ENCODE measurements at places on chromosomes 11 and 22.

DNA sequence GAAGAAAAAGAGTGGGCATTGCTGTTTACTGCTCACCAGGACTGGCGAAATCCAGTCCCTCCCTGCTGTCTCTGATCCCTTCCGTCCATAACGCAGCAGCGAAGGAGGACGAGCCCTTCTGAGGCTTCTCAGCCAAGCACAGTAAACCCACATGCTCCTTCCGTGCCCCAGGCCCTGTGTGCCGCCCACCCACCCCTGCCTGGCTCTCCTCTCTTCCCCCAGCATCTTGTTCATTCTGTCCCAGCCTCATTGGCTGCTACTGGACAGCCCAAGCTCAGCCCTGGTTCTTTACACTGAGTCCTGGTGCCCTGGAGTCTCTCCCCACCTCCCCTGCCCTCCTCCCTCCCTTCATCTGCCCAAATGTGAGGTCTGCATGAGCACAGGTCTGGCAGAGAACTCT, 559.7 kb downstream of the BRD1 start:
- DNase-seq = no peak

GRCh38 chr11:130085671-130086290, 16.1 kb downstream of the APLP2 start:
- DNase-seq = no peak

DNA sequence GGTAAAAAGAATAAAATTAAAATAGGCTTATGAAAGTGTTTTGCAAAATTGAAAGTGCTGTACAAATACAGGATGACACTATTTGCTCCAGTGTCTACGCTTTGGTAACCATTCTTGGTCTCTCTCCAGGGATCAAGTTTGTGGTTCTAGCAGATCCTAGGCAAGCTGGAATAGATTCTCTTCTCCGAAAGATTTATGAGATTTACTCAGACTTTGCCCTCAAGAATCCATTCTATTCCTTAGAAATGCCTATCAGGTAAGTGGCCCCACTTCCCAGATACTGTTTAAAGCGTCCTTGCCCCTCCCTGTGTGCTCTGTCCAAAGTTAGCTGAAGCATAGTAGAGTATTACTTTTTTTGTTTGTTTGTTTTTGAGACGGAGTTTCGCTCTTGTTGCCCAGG, 3.1 kb downstream of the TRAPPC4 start:
- DNase-seq = no peak

- no peak for DNase-seq
These were observed 5.6 kb downstream of the TUB start for GRCh38 chr11:8086571-8086970.

GRCh38 chr22:37464181-37464580, 22.0 kb downstream of the MFNG start:
- DNase-seq = no peak

GRCh38 chr11:39365809-39366436, 2093.5 kb downstream of the LRRC4C start:
- DNase-seq = no peak

DNA sequence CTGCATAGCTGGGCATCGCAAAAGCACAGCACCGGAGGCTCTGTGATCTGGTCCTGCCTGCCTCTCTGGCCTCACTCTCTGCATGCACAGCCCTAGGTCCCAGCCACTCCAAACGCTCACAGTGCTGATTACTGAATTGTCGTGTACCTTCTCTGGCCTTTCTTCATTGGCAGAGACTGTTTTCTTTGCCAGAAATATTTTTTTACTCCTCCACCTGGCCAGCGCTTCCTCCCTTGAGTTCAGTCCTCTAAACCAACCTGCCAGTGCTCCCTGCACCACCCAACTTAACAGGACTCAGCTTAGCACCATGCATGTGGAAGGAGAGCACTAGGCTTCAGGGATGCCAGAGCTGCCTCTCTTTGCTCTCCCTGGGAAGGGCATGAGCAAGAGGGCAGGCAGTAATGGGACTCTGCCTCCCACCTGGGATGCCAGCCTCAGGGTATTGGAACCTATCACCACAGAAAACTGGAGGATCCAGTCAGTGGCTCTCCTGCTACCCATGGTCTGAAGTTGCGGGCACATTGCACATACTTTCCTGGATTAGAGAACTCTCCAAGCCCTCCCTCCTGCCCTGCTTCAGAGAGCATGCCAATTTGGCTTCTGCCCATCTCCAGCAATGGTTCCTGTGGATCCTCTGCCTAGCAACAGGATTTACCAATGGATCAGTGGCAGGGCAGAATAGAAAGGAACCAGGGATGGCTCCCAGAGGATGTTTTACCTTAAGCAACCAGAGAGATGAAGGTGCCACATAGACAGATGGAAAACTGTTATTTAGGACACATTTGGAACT, 37.0 kb upstream of the GNAZ start:
- DNase-seq = no peak

- peak; percentile 14 for DNase-seq
These were observed 33.0 kb downstream of the SERGEF start for GRCh38 chr11:17979770-17980371.

GRCh38 chr11:92663539-92663938, 305.9 kb upstream of the MTNR1B start:
- DNase-seq = no peak

DNA sequence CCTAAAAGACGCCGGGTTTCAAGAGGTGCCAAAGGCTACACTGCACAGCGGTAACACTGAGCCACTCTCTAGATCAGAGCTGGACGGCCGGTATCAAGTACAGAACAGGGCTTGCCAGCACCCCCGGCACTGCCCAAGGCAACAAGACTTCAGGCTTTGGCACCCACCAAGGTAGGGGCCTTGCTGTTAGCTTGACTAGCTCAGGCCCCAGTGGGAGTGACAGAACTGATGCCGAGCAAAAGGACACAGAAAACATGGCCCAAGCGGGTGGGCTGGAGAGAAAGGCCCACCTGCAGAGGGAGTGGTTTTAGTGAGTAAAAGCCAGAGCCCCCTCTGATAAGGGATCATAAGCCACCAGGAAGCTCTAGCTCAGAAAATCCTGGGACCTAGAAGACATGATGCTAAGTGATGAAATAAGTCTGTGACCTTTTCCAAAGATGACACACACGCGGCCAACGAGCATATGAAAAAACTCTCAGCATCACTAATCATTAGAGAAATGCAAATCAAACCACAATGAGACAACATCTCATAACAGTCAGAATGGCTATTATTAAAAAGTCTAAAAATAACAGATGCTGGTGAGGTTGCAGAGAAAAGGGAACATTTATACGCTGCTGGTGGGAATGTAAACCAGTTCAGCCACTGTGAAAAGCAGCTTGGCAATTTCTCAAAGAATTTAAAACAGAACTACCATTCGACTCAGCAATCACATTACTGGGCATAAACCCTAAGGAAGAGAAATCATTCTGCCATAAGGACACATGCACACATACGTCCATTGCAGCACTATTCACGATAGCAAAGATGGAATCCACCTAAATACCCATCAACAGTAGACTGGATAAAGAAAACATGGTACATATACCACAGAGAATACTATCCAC, 12.9 kb downstream of the EHD1 start:
- DNase-seq = no peak

- DNase-seq = no peak
These were observed 439.0 kb upstream of the CCDC90B start for GRCh38 chr11:83725269-83725560.

DNA sequence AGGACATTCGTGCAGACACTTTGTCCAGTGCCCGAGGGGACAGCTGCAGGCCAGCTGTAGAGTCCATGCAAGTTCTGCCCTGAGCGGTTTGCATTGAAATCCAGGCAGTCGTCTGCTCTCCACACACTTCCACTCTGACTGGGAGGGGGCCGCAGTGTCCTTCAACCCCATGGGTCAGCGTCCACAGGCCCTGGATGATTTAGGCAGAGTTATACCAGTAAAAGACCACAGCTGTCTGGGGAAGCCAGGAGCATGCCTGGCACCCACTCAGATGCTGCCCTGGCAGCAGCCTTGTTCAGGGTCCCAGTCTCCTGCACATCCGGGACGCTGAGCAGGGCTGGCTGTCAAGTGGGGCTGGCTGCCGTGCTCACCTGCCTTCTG, 26.5 kb downstream of the KRTAP5-5 start:
- no peak for DNase-seq

- no peak for DNase-seq
These were observed 88.1 kb upstream of the NARS2 start for GRCh38 chr11:78662811-78663210.

- DNase-seq = no peak
These were observed 13.8 kb downstream of the NCAM1 start for GRCh38 chr11:112975051-112975450.

DNA sequence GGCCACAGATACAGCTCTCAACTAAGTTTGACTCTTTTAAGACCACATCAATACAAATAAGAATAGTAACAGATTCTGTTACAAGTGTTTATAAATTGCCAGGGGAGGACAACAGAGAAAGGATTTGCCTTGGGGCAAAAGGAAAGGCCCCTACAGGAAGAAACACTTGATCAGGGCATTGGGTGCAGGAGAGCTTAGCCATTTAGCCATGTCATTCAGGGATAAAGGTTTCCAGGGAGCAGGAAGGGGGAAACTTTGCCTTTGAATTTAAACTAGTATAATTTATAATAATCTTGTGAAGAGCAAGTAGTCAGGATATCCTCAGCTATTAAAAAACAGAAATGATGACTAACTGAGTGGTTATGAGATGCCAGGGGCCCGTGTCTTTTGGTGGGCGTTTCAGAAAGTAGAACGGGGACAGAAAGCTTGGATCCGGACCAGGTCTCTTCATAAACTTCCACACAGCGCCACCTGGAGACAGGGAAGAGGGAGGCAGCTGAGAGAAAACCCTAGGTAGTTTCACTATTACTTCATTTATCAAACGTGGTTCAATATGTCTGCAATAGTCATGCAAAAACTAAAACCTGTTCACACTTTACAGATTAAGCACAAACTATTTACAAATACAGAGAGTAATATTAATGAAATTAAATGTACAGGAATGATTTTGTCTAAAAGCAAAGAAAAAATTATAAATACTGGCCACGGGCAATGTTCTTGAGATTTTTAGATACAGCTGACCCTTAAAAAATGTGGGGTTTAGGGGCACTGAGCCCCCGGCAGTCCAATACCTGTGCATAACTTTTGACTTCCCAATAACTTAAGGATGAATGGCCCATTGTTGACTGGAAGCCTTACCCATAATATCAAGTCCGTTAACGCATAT, 11.0 kb upstream of the SLC5A4 start:
- DNase-seq = peak; percentile 41

GRCh38 chr11:95282291-95282751, 51.3 kb upstream of the SESN3 start:
- no peak for DNase-seq

- DNase-seq = no peak
These were observed 2.6 kb downstream of the NDUFV1 start for GRCh38 chr11:67609316-67609715.

GRCh38 chr11:69525516-69526452, 44.3 kb downstream of the LINC01488 start:
- DNase-seq = no peak

- no peak for DNase-seq
These were observed 105.0 kb upstream of the RAG2 start for GRCh38 chr11:36703055-36703404.

DNA sequence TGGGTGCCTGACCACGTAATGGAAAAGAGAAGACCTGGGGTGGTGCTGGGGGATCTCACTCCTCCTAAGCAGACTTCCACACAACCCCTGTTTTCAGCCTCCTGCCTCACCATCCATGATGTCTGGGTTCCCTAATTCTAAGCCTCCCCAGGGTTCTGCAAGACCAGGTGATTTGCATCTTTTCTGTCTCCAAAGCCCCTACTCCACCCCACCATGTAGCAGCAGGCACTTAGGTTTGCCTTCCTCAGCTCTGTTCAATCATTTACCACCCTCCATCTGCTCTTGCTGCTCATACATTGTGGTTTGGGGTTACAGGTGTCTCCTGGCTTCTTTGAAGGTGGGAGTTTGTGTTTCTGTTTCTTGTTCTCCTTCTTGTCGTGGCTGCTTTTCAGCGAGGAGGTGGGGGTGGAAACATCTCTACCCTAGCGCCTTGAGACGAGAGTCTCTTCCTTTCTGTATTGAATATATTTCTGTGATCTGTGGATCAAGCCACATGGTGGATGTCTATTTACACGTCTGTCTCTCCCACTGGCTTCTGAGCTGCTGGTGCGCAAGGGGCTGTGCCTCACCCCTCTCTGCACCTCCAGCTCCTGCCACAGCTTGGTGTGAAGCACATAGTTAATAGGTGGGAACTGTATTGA, 6.6 kb upstream of the SSTR3 start:
- DNase-seq = no peak

DNA sequence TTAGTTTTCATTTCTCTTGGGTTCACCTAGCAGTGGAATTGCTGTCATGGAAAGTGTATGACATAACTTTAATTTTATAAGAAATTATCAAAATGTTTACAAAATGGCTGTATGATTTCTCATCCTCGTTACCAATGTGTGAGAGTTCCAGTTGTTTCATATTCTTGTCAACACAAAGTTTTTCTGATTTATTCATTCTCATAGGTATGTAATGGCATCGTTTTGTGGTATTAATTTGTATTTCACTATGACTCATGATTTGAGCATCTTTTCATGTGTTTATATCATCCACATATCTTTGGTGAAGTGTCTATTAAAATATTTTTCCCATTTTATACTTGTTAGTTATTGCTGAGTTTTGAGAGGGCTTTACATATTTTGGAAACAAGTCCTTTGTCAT, 5.5 kb downstream of the FAM111B start:
- no peak for DNase-seq

- DNase-seq = no peak
These were observed 1031.2 kb downstream of the BRD1 start for GRCh38 chr22:48796310-48797015.

DNA sequence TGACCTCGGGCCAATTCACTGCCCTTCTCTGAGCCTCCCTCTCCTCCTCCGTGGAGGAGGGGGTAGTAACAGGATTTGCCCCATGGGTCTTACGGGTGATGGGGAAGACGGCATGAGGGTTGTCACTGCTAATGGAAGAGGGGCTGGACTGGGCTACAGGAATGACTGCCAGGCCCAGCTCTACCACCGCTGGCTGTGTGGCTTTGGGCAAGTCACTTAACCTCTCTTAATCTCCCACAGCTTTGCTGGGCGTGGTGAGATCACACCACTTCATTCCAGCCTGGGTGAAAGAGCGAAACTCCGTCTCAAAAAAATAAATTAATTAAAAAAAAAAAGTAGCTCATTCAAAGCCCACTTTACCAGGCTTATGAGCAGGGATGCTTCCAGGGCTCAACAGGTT, 2.8 kb downstream of the SYT12 start:
- no peak for DNase-seq

- no peak for DNase-seq
These were observed 10.3 kb downstream of the PARVG start for GRCh38 chr22:44191036-44191454.

GRCh38 chr11:11901929-11902328, 60.2 kb downstream of the USP47 start:
- DNase-seq = no peak

GRCh38 chr11:43282607-43283440, 29.0 kb upstream of the API5 start:
- peak; percentile 20 for DNase-seq

DNA sequence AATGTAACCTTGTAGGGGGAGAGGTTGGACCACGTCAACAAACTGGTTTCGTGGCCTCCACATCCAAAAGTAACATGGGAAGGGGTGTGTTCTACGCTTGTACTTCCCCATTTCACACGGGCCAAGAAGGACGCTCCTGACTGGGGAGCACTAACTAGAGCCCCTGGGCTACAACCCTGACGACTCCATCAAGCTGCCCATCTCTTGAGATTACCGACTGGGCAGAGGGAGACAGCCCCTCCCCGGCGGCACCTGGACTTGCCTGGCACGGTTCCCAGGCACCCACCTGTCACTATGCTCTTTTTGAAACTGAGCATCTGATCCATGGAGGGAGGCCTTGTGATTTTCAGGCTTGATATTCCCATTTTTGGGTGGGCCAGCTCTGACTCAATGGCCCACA, 68.5 kb downstream of the SHANK2 start:
- DNase-seq = no peak

- no peak for DNase-seq
These were observed 2.0 kb downstream of the CDC42EP1 start for GRCh38 chr22:37562049-37562875.
